Adrenal gland (tissue), 19 donors: ENCODE measurements at places on chromosomes 7 and 10. TPM values are rescaled to one million over a fixed set of nuclear protein-coding genes. Genes with fewer than 3 reads are reported as not detected.

GRCh38 chr7:133776266-133776665 is 350.9 kb upstream of the LRGUK start:
- no peak for DNase-seq

DNA sequence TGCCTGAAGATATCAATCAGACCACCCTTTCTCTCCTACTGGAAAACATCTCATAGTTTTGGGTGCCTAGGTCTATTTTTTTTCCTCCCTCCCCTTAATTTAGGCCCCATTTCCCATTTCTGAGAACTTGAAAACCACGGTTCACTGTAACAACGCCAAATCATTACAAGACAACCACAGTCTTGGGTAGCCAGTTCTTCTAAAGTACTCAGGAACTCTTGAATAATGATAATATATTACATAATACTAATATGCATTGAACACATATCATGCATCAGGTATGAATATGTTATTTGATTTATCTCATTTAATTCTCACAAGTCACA is 185.1 kb upstream of the ADO start:
- DNase-seq, result no peak

SPDYE1 gene
- total RNA-seq, result 0.06 TPM

HGF gene
- total RNA-seq, result 15.1 TPM

ARHGAP19 gene
- 7.5 TPM for total RNA-seq

- DNase-seq, result no peak
Observed at GRCh38 chr7:26087321-26088091, 64.5 kb upstream of the NFE2L3 start.

INHBA gene
- total RNA-seq, result 1.4 TPM

- DNase-seq, result no peak
Observed at GRCh38 chr10:18190840-18191239, 50.6 kb downstream of the CACNB2 start.
